Inflammatory macrophage treated with lipopolysaccharide for 1 hour (primary cell): ENCODE measurements at places on chromosomes 1 and 21.
A peak's percentile ranks its signal among the peaks of the same experiment; 100 is the strongest.

DNA sequence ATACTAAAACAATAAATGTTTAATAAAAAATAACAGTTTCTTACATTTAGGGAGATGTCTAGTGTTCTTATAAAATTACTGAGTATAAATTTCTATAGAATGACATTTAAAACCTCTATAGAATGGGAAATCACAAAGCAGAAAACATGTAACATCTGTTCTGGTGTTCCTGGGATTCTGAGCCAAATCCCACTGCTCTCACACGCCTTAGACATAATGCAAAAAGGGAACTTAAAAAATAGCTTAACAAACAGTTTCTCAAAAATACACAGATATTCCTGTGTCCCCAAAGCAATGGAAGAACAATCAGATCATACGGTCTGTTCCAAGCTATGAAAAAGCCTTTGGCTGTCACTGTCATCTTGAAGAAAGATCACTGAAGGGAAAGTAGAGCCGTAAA lies 27.0 kb upstream of the ZNF124 start:
- DNase-seq, result no peak

DNA sequence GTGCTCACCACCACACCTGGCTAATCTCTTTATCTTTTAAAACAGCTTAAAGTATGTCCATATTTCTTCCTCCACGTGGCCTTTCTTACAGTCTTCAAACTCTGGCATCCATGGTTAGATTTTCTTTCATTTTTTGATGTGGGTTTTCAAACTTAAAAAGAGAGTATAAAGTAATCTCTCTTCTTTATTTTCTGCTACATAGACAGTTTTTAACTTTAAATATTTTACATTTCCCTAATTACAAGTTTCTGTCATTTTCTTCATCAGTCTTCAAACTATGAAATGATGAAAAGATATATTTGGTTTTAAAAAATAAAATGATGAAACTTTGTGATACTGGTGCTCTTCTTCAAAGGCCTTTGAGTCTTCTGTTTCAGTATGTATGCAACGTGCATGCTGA lies 143.5 kb upstream of the ESRRG start:
- DNase-seq, result no peak

DNA sequence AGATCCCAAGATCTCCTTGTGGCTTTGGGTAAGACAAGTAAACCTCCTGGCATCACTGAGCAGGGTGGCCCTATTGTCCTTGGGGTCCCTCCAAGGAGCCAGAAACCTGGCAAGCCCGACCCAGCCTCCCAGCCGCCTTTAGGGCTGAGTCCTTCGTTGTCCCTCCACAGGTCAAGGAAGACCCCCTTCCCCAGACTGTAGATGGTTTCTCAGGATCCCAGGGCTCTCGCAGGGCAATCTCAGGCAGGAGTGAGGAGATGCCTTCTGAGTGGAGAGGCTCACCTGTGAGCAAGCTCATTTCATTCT lies 71.6 kb upstream of the CSF3R start:
- no peak for DNase-seq

DNA sequence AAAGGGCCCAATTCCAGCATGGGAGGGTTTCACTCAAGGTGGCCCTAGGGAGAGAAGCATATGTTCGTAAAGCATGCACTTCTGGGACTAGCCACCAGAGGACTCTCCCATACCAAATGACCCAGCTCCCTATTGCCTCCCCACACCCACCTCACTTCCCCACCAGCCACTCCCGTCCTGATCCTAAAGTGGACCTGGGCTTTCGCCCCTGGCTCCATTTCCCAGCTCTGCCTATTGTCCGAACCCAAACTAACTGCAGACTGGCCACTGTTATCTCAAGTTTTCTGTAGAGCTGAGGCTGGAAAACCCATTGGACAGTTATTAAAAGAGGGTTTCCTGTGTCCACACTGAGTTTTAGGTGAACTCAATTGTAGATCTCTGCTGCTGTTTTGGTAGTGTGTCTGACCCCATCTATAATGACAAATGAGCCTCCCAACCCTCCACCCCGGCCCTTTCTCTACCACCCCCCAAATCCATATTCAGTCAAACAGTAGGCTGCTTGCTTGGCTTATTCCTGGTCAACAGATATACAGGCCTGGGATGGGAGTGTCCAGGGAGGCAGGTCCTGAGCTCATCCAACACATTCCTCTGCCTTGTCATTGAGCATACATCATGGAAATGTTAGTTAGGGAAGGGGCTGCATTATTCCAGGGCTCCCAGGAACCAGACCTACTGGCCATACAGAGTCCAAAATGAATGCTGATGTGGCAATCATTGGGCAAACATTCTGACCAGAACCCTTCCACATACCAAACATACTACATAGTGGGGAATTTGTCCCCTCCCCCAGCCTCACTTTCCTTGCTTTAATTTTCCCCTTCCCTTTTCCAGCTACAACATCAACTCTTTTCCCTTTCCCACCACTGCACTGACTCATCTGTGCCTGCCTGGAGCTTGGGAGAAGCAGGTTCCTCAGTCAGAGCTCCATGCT lies 59.2 kb downstream of the ABCA4 start:
- peak; percentile 75 for DNase-seq

- no peak for DNase-seq
Measured at GRCh38 chr1:33426916-33427315, 4.0 kb downstream of the PHC2 start.

DNA sequence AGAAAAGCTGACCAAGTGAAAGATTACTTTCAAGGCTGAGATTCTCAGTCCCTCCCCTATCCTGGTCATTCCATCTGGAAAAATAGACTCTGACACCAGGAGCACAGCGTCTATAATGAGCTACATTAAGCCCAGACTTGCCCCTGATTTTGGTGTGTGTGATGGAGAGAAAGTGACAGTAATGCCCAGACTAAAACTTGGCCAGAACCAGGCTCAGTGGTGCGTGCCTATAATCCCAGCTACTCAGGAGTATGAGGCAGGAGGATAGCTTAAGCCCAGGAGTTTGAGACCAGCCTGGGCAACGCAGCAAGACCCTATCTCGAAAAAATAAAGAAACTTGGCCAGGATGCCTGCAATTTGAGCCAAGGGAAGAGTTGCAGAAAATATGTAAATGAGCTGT lies 15.9 kb downstream of the PLEKHA6 start:
- no peak for DNase-seq
